RPMI7951 (cell line): ENCODE measurements at places on chromosomes 1 and 21.

- no peak for DNase-seq
Observed at GRCh38 chr1:30273456-30273855, 449.9 kb downstream of the MATN1 start.

GRCh38 chr1:222788402-222789156 is 26.3 kb upstream of the DISP1 start:
- DNase-seq: no peak

DNA sequence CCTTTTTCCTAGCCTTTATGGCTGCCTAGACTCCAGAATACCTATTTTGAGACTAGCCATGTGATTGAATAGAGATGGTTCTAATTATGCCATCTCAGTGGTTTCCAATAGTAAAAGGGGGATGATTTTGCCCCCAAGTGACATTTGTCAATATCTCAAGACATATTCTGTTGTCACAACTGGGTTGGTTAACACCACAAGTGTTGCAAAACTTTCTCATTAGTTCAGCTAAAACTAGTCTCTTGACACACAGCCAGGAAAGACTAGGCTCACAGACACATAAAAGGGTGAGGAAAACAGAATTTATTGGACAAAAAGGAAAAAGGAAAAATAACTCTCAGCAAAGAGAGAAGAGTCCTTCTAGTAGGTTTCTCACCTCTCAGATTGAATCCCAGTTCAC is 39.9 kb upstream of the GBP5 start:
- no peak for DNase-seq

DNA sequence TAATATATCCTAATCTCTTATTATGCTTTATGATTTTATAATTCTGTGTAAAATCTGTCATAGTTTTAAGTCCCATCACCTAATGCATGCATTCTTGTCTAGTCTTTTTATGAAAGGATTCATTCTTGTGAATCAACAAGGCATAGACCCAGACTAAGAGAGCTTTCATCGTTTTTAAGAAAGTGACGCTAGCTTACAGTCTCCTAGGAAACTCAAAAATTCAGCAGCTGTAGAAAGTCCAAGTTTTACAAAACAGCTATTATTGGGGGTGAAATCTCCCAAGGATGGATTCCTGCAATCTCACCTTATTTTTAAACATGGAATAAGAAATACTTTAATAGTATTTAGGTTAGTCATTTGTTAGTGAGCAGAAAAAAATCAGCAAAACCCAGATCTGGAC is 104.7 kb downstream of the NCAM2 start:
- peak; percentile 3 for DNase-seq

DNA sequence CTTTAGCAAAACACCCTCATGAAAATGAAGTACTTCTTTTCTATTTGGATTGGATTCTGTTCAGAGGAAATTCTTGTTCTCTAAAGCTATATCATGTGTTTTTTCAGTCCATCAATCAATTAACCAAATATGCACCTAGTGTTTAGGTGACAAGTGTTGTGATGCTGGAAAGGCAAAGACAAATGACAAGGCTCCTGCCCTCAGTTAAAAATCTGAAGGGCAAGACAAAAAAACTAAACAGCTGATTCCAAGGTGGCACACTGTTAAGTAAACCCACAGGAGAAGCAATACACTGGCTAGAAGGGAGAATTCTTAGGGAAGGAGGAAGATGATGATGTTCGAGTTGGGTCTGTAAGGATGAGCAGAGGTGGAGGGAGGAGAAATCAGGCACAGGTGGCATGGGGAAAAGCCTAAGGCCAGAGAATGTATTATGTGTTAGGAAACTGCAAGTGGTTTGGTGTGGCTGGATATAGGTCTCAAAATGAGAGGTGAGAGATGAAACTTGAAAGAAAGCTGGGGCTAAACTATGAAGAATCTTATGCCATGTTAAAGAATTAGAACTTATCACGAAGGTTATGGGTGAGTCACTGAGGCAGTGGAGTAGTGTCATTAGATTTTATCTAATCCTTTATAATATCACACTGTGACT is 51.8 kb upstream of the GFI1 start:
- DNase-seq: peak; percentile 39

GRCh38 chr1:21884456-21885235 is 52.5 kb downstream of the HSPG2 start:
- no peak for DNase-seq
